ENCODE measurements at places on chromosomes 1 and 21.

DNA sequence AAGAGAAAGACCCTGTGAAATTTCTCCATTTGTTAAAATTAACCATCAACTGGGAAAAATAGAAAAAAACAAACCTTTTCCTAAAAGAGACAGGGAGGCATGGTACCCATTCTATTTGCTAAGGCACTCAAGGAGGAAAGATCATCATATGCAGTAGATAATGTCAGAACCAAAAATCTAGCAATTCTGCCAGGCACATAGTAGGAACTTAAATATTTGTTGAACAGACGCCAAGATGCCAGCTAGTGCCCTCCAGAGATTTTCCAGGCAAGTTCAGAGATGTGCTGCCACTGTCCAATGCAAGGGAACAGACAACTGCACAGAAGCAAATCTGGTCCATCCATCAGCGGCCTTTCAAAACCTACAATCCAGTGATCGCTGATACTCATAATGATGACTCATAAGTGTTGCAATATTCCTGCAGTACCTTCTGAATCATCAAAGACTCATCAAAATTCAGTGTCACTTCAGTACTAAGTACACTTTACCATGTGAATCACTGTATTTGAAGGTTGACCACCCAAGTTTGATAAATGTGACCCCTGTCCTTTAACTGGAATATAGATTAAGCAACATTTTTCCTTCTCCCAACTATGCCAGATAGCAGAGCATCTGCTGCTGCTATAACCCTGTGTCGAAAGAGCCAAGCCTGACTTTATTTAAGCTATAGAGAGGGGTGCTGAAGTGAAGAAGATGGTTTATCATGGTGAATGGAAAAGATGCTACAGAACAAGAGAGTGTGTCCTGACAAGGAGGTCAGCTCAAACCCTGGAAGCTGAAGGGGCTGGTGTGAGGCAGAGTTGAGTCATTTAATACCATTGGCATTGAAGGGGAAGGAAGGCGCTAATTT, 99.1 kb downstream of the MT1HL1 start:
- DNase-seq = peak; percentile 70

- no peak for DNase-seq
These were observed 153.4 kb downstream of the PIGK start for GRCh38 chr1:77065693-77066342.

DNA sequence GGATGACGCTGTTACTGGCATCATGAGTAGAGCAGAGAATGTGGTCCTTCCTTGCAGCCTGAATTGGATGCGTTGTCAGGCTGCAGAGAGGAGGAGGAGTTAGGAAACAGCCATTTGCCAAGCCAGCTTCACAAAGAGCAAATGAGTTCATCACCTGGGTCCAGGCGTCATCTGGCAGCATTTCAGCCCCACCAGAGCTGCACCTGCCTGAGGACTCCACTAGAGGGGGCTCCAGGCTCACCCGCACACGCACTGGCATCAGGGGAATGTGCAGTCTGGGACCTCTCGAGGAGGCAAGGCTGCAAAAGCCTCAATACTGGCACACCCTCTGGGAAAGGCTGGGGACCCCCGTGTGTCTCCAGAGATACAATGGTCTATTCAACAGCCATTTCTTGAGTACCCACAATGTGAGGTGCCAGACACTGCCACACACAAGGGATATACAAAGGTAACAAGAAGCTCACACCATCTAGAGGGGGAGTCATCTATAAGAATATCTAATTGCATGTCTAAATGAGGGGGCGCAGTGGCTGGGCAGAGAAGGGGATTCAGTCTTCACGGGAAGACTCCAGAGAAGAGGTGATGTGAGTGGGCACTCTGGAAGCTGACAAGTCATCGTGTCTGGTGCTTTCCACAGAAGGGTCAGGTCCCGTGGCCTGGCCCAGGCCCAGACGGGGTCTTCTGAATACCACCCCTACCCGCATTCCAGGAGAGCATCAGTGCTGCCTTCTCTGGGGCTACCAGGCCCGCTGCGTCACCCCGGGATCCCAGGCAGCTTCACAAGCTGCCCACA, 53.5 kb upstream of the CNTN2 start:
- peak; percentile 76 for DNase-seq

GRCh38 chr1:102853136-102853535, 255.2 kb downstream of the COL11A1 start:
- DNase-seq = no peak

- no peak for DNase-seq
These were observed 55.8 kb upstream of the GPR88 start for GRCh38 chr1:100482167-100482566.

DNA sequence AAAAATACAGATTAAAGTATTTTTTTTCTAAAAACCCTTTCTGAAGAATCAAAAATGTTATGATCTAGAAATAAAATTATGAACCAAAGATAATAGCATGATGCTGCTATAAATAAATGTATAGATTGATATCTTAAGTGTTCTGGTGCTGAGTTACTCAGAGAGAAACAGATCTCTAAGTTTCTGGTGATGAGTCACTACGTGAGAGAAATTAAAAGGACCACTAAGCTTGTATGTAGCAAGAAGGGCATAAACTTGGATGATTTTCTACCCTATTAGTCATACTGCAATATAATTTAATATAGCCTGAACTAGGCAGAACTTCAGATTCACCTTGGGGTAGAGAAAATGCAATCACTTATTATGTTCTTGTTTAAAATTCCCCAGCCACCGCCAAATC, 514.8 kb downstream of the AMY1C start:
- DNase-seq = no peak

GRCh38 chr1:90314533-90314932, 319.6 kb downstream of the ZNF326 start:
- no peak for DNase-seq

GRCh38 chr1:18965206-18966173, 9.0 kb upstream of the IFFO2 start:
- DNase-seq = peak; percentile 63

GRCh38 chr1:23123528-23123927, 45.1 kb downstream of the LUZP1 start:
- DNase-seq = no peak

DNA sequence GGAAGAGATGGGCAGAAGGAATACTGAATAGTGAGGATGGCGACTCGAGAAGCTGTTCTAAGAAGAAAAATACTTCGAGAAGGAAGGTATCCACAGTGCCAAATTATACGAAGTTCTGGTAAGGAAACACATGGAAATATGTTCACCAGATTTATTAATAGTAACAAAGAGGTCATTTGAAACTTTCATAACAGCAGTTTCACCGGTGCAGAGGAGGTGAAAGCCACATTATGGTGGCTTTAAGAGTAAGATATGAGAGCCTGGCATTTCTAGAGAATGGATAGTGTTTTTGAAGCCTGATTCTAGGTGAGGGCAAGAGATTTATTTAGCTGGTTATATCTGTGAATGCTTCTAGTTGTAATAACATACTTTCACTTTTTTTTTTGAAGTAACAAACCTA, 56.2 kb downstream of the DPYD start:
- no peak for DNase-seq

DNA sequence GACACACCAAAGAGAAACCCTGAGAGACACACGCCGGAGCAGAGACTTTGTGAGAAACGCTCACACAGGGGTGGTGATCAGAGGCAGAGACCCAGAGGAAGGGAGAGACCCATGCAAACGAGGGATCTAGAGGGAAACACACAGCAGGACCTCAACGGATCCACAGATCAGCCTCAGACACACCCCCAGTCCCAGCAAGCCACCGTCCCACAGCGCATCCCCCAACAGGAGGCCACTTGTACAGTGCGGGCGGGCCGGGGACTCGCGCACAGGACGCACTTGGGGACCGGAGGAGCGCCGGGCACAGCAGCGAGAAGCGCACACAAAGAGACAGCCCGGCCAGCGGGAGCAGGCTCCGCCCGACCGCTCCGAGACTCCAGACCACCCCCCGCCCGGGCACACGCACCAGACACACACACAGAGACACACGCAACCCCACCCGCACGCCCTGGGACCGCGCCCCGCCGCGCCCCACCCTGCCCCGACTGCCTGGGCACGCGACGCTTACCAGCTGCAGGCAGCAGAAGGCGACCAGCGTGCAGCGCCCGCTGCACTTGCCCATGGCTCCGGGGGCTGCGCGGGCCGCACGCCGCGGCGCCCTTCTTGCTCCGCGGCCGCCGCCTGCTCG, 587 bp downstream of the NKAIN1 start:
- no peak for DNase-seq

- DNase-seq = no peak
These were observed 67.1 kb downstream of the ZNF281 start for GRCh38 chr1:200342511-200343311.

DNA sequence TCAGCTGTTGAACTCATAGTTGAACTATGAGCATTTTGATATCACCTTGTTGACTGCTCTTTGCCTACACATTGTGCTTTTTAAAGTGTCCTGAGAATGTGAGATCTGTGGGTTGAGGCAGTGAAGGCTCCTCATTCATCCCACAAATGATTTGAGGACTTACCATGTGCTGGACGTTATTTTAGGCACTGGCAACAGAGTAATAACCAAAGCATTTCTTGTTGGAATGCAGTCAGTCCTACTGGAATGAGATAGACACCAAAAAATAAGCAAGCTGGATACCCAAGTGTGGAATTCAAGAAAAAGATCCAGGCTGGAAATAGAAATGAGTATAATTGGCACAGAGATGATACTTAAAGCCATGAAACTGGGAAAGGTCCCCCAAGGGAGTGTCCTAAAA, 73.4 kb downstream of the ZP4 start:
- no peak for DNase-seq

DNA sequence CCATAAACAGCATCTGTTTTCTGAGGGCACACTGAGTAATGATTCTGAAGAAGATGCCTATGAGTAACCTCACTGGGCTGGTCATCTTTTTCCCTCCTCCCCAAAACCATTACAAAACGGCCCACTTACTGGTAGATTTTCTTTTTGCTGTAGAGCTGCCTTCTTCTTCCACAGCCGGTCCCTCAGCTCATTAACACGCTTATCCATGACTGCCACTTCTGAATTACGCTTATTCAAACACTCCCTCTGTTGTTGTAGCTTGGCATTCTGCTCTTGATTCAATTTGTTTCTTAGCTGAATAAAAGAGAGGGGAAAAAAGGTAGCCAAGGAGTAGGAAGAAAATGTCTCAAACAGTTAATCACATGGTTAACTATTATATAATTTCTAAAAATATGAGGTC, 43.1 kb downstream of the TP53BP2 start:
- no peak for DNase-seq

DNA sequence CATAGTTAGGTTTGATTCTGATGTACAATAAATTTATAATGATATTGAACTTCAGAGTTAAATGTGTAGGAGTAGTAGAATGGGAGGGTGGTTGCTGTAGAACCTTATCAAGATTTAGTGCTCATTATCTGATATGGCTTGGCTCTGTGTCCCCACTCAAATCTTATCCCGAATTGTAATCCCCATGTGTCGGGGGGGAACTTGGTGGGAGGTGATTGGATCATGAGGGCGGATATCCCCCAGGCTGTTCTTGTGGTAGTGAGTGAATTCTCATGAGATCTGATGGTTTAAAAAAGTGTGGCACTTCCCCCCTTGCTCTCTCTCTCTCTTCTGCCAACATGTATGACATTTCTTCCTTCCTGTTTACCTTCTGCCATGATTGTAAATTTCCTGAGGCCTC, 265.5 kb downstream of the GRIK1 start:
- DNase-seq = no peak

DNA sequence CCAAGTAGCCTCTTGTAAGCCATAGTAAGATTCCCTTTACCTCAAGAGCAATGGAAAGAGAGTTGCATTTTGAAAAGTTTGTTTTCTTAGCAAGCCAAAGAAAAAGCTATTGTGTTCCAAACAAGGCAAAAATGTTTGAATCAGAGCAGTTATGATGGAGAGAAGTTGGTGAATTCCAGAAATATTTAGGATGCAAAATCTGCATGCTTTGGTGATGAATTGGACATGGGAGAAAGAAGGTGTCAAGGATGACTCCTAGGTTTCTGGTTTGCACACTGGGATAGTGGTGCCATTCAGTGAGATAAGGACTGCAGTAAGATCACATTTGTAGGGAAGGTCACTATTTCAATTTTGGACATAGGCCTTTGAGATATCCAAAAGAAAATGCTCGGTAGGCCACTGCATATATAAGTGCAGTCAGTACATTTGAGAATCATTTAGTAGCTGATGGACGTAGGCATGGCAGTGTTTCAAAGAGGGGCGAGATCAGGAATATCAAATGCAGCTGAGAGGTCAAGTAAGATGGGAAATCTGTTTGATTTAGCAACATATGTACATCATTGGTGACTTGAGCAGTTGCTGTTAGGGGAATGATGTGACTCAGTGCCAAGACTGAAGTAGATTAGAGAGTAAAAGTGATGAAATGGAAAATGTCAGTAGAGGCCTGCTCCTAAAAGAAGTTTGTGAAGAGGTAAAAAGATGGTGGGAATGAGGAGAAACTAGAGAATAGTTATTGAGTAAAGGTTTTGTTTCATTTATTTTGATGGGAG, 33.9 kb upstream of the GPR25 start:
- peak; percentile 68 for DNase-seq

- DNase-seq = no peak
These were observed 79.1 kb upstream of the ARTN start for GRCh38 chr1:43854473-43854872.

- peak; percentile 84 for DNase-seq
These were observed 2.8 kb downstream of the MYCL start for GRCh38 chr1:39898648-39899603.

- no peak for DNase-seq
These were observed 24.5 kb downstream of the PROK1 start for GRCh38 chr1:110475362-110476027.

DNA sequence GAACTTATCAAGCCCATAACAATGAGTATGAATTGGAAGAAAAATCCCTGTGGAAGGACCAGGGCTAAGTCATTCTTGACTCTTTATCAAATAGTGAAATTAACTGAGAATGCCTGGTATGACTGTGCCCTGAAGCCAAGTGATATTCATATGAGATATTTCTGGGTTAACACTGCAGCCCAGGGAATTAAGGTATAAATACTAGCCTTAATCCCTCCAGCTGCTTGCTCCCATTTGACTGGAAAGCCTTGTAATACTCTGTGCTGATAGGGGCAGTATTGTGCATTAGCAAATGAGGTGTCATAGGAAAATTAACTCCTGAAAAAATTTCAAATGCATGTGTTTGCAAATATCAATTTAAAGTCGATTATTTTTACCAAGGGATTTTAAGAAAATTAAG, 568.8 kb downstream of the LMO4 start:
- DNase-seq = no peak

DNA sequence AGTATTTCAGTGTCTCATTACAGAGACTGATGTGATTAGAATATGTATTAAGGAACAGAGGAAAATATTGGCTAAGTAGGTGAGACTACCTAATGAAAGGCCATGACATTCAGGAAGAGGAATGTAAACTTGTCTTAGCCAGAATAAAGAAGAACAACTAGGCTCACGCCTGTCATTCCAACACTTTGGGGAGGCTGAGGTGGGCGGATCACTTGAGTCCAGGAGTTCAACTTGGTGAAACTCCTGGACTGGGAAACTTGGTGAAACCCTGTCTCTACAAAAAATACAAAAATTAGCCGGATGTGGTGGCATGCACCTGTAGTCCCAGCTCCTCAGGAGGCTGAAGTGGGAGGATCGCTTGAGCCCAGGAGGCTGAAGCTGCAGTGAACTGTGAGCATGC, 14.8 kb upstream of the CACYBP start:
- no peak for DNase-seq

Measured in fibroblast of pulmonary artery (primary cell).